ENCODE measurements at places on chromosomes 5 and 9.
A peak's percentile ranks its signal among the peaks of the same experiment; 100 is the strongest.

- DNase-seq = no peak
Measured at GRCh38 chr9:3386753-3387152, 139.0 kb downstream of the RFX3 start.

- no peak for DNase-seq
Measured at GRCh38 chr9:130974697-130975096, 34.3 kb upstream of the LAMC3 start.

DNA sequence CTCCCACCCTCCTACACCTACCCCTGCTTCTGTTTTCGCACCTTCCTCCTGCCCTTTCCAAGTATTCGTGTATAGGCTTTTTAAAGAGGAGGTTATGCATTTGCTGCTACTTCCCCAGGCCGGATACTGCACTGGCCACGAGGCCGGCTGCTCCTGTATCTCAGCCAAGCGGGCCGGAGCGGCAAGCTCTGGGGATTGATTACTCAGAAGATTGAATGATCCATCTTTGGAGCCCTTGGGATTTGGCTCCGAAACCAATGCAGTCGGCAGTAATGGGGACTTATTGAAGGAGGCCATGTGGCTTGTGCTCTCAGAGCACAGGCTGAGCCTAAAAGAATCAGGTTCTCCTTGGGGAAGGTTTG, 405.3 kb downstream of the TLE4 start:
- peak; percentile 14 for DNase-seq

DNA sequence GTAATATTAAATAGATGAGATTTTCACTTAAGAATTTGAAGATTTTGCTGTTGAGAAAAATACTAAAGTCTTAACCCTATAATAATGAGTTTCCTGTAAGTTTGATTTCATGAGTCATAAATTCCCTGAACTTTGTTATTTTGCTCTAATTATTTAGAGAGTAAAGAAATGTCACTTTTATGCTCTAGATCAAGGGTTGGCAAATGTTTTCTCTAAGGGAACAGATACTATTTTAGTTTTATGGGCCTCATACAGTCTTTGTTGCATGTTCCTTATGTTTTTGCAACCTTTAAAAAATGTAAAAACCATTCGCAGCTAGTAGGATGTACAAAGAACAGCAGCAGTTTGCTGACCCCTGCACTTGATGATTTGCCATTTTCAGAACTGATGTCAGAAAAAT, 480 bp upstream of the TXNDC8 start:
- no peak for DNase-seq

- DNase-seq = no peak
Measured at GRCh38 chr5:96928931-96929708, 6.8 kb upstream of the LNPEP start.

Measured in NCI-H1436 (cell line).